ENCODE measurements at places on chromosomes 2 and 18. TPM values are rescaled to one million over a fixed set of nuclear protein-coding genes. Genes with fewer than 3 reads are reported as not detected.

- H3K4me1 ChIP-seq = peaks cover 66% of the 10 kb centered on the region
- H3K36me3 ChIP-seq = peaks cover 38% of the 10 kb centered on the region
- no peak overlapping the region for H3K4me3 ChIP-seq
- no peak overlapping the region for H3K27ac ChIP-seq
- no peaks in the 10 kb centered on the region for H3K27me3 ChIP-seq
- DNase-seq = no peak
Measured at GRCh38 chr2:203875471-203875870, 7.9 kb downstream of the CTLA4 start.

DNA sequence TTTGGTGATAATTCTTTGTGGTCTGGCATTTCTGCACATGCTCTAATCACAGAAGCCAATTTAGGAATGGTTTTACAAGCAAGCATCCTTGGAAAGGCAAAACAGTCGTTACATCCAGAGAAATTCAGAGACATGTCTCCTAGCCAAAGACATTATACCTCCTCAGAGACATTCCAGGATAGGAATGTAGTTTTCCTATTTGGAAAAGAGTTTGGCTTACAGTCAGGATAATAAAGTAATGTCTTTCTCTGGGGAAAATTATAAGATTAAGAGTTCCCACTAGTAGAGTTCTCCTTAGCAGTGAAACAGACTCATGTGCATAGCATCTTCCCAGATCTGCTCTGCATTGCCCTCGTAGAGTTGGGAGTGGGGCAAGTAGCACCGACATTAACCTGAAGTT is 753.6 kb upstream of the TMEFF2 start:
- no peak overlapping the region for H3K27ac ChIP-seq
- DNase-seq = no peak
- no peak overlapping the region for H3K4me3 ChIP-seq

GRCh38 chr2:103484906-103485305 is 723.1 kb downstream of the TMEM182 start:
- no peak for DNase-seq
- H3K27ac ChIP-seq = no peak overlapping the region
- H3K27me3 ChIP-seq = no peaks in the 10 kb centered on the region
- H3K4me1 ChIP-seq = no peaks in the 10 kb centered on the region
- H3K36me3 ChIP-seq = no peaks in the 10 kb centered on the region

GRCh38 chr18:47343291-47343690 is 91.8 kb upstream of the SKOR2 start:
- no peak overlapping the region for H3K27ac ChIP-seq
- no peak overlapping the region for H3K4me3 ChIP-seq
- H3K4me1 ChIP-seq = no peaks in the 10 kb centered on the region
- no peaks in the 10 kb centered on the region for H3K36me3 ChIP-seq
- peaks cover 3% of the 10 kb centered on the region for H3K27me3 ChIP-seq
- DNase-seq = no peak

The ANKRD23 gene
- 17.2 TPM for total RNA-seq

The SRSF7 gene
- 356 TPM for total RNA-seq

The R3HDM1 gene
- total RNA-seq = 51.9 TPM
